Left lung (tissue), 14 donors: ENCODE measurements at places on chromosomes 5 and 9. TPM values are rescaled to one million over a fixed set of nuclear protein-coding genes. Genes with fewer than 3 reads are reported as not detected.

The SHOC1 gene
- total RNA-seq = 0.06 TPM

- DNase-seq = no peak
Observed at GRCh38 chr9:123000371-123001068, 32.9 kb upstream of the GPR21 start.

DNA sequence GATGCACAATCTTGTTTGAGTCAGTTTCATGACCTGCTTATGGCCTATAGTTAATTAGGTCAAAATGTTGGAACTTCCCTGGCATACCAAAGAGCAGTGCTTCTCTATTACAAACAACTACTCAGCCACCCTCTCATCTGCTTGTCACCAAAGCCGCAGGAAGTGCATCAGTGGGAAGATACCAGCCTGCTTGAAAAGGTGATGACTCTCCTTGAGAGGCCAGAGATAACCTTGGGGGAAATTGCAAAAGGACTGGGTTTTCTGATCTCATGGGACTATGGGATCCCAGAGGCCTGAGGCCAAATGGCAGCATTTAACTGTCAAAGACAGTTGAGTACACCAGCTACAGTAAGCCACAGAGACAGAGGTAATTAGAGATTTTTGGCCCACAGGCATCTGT lies 69.9 kb downstream of the C9orf57 start:
- no peak for DNase-seq

The NOL6 gene
- 48.3 TPM for total RNA-seq

The ZNF474 gene
- total RNA-seq = 2.0 TPM

- no peak for DNase-seq
Observed at GRCh38 chr9:93617273-93617672, 40.9 kb downstream of the PHF2 start.

GRCh38 chr5:148729182-148729581 lies 74.9 kb upstream of the HTR4 start:
- no peak for DNase-seq

DNA sequence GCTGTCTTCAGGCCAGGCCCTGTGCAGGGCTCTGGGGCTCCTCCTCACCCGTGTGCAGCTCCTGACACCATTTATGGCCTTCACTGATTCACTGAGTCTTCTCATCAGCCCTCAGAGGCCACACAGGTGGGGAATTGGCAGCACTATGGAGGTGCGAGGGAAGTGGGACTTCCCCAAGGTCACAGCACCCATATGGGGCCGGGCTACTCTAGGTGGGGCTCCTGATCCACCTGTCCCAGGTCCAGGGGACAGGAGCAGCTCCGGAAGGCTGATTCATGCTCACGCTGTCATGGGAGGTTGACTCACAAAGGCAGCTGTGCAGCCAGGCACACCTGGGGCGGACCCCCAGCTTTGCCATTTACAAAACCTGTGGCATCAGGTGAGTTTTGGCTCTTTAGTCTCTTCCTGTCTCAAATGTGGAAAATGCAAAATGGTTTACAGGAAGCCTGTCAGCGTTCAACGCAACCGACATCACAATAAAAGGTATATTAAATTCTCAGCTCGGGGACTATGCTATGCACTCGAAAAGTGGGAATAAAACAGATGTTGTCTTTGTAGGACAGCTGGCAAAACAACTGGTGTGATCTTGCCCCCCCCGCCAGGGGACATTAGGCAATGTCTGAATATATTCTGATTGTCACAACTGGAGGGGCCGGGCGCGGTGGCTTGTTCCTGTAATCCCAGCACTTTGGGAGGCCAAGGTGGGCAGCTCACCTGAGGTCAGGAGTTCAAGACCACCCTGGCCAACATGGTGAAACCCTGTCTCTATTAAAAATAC lies 15.0 kb downstream of the NAIF1 start:
- no peak for DNase-seq
